ENCODE measurements at places on chromosomes 6 and 20. TPM values are rescaled to one million over a fixed set of nuclear protein-coding genes. Genes with fewer than 3 reads are reported as not detected.
A peak's percentile ranks its signal among the peaks of the same experiment; 100 is the strongest.

GRCh38 chr6:64733433-64733832 lies 973.6 kb downstream of the EYS start:
- no peak for DNase-seq

DNA sequence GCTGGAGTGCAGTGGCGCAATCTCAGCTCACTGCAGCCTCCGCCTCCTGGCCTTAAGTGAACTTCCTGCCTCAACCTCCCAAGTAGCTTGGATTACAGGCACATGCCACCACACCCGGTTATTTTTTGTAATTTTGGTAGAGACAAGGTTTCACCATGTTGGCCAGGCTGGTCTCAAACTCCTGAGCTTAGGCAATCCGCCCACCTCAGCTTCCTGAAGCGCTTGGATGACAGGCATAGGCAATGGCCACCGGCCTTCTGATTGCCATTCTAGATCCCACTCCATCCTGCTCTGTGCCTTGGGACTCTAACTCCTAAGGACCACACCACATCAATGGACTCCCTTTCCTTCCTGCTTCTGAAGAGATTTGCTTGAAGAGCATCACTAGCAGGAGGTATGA lies 60.6 kb downstream of the SEL1L2 start:
- no peak for DNase-seq

DNA sequence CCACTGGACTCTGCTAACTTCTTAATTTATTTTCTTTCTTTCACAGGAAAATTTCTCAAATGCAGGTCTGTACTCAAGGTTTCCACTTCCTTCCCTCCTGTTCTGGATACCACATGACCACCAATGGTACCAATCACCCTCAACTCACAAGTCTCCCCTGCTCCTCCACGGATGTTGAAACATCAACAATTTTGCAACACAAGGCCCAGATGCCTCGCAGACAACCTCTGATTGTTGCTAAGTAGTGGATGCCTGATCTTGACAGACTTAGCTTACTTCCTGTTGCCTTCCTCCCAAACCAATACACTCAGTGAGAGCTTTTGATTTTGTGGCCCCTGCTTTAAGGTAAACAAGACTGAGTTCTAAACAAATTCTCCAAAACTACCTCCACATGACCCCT lies 146.6 kb downstream of the FRK start:
- peak; percentile 45 for DNase-seq

- DNase-seq, result no peak
Observed at GRCh38 chr6:80333342-80333741, 226.9 kb downstream of the BCKDHB start.

AKAP12 gene
- polyA plus RNA-seq, result 66.5 TPM

NFATC2 gene
- 11.3 TPM for polyA plus RNA-seq

SPTLC3 gene
- 3.2 TPM for polyA plus RNA-seq

Measured in cardiac muscle cell (in vitro differentiated cells and primary cell).